ENCODE measurements at places on chromosomes 7 and 10.

GRCh38 chr10:24784061-24784460, 60.4 kb upstream of the ARHGAP21 start:
- DNase-seq, result no peak

- no peak for DNase-seq
These were observed 49.2 kb upstream of the SFMBT2 start for GRCh38 chr10:7460006-7460405.

- no peak for DNase-seq
These were observed 2.0 kb downstream of the HECW1 start for GRCh38 chr7:43114458-43114780.

DNA sequence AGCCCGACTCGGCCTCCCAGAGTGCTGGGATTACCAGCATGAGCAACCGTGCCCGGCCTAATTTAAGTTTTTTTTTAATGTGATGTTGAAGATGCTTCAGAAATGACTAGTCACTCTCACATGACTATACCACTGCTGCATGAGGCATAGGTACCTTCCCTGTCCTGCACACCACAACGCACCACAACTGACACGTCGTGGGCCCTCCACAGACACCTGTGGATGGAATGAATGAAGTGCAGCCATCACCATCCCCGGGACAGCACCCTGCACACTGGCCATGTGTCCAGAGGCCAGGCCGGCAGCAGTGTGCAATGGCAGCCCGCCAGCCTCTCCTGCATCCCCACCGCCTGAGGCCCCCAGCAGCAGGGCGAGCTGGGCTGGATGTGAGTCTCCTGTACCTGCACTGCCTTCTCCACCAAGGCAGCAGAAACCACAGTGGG, 55.1 kb downstream of the VOPP1 start:
- no peak for DNase-seq

DNA sequence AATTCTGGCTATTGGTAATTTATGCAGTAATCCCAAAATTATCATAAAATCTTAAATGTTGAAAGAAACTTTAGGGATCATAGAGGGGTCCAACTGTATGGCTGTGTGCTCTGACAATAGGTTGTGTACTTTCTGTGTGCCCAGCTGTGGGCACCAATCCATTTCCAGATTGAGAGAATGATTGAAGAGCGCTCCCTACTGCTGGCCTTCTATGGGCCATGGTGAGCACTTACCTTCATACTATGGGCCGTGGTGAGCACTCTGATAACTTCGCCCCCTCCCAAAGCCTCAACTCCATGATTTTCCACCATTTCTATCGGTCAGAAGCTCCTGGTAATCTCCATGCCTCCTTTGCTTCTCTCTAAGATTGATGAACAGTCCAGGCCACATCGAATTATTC, 118.6 kb downstream of the STRA8 start:
- no peak for DNase-seq

DNA sequence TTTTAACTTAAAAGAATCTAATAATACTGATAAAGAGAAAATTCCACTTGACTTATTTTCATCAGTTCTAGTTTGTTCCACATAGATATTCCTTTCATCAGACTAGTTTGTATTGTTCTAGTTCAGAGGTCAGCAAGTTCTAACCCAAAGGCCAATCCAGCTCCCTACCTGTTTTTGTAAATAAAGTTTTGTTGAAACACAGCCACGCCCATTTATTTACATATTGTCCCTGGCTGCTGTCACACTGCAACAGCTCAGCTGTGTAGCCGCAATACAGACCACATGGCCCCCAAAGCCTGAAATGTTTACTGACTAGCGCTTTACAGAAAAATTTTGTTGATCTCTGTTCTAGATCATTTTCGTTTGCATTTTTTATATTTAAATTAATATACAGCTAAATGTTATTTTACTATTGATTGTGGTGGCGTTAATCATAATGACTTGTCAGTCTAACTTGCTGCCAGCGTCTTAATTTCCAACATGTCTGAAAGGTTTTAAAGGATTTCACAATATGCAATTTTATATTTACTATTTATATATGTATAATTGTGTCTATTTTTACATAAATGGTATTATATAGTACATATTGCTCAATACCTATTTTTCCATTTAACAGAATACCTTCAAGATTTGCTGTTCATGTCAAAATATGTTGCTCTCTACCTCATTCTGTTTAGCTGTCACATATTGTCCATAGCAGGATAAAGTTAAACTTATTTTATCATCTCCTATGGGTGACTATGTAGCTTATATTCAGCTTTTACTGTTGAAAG, 159.3 kb downstream of the DYNC1I1 start:
- DNase-seq, result no peak

GRCh38 chr7:114979388-114979787, 57.5 kb downstream of the MDFIC start:
- no peak for DNase-seq

GRCh38 chr10:9510626-9511025, 1456.1 kb downstream of the GATA3 start:
- no peak for DNase-seq

- DNase-seq, result no peak
These were observed 710 bp upstream of the LDB3 start for GRCh38 chr10:86667421-86668181.

GRCh38 chr10:77081481-77081891, 556.1 kb downstream of the KCNMA1 start:
- no peak for DNase-seq

DNA sequence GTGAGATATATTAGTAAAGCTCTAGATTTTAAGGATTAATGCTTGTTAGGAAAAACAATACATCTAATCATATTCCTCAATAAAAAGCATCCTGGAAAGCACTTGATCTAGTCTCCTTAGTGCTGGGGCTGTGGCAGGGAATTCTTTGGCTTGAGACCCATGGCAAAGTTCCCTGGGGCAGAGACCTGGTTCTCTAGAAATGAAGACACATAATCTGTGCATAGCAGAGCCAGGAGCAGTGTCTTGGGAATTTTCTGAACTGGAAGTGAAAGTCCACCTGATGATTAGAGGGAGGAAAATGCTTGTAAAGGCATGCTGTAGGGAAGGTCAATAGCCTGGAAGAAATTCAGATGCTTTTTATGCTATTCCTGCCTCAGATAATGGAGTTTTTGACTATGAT, 247.4 kb downstream of the CDK14 start:
- DNase-seq, result no peak

DNA sequence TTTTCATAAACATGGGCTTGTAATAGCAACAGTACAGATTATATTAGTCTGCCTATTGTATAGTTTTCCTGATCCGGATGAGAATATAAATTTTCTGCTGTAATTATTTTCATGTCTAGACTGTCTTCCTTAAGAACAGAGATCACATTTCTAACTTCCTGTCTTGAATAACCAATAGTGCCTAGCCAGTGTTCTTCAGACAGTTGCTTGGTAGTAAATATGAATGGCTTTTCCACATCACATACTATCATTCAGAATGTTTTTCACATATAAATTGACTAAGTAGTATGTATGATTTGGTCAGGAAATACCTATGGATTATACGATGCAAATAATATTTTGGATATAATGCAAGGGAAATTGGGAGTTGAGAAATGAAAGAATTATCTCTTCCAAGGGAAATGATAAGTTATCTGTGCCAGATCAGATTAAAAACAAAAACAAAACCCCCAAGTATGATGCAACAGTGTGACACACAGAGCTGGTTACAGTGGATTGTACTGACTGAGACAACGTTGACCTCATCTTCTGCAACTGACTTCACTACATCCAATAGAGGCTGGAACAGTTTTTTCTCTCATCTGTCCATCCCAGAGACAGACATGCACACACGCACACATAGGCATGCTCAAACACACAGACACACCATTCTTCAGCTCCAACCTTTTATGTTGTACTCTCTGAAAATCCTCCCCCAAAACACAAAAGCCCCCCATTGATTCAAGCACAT, 16.4 kb downstream of the ITGA8 start:
- DNase-seq, result no peak

All from neural crest cell (in vitro differentiated cells).